ENCODE measurements at places on chromosomes 5 and 9. TPM values are rescaled to one million over a fixed set of nuclear protein-coding genes. Genes with fewer than 3 reads are reported as not detected.

- no peak overlapping the region for H3K27ac ChIP-seq
- no peaks in the 10 kb centered on the region for H3K36me3 ChIP-seq
- H3K27me3 ChIP-seq: peaks cover 6% of the 10 kb centered on the region
- H3K4me1 ChIP-seq: no peaks in the 10 kb centered on the region
- DNase-seq: no peak
Measured at GRCh38 chr5:170603578-170604565, 100.1 kb downstream of the KCNIP1 start.

DNA sequence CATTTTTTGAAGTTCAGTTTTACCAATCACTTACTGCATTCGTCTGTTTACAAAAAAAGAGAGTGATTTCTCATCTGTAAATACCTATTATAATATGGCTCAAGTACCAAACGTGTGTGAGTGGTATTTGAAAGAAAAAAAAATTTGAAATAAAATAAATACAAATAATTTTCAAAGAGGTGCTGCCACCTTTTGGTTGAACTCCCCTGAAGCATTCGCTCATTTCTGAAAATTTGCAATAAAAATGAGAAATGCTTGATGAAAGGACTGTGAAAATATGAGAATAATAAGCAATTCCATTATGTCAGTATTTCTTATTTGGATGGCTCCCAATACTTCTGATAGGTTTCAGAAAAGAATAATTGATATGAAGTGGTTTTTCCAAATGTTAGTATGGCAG lies 409.9 kb downstream of the CTNND2 start:
- no peaks in the 10 kb centered on the region for H3K27me3 ChIP-seq
- no peaks in the 10 kb centered on the region for H3K36me3 ChIP-seq
- no peak overlapping the region for H3K27ac ChIP-seq
- no peak overlapping the region for H3K4me3 ChIP-seq

DNA sequence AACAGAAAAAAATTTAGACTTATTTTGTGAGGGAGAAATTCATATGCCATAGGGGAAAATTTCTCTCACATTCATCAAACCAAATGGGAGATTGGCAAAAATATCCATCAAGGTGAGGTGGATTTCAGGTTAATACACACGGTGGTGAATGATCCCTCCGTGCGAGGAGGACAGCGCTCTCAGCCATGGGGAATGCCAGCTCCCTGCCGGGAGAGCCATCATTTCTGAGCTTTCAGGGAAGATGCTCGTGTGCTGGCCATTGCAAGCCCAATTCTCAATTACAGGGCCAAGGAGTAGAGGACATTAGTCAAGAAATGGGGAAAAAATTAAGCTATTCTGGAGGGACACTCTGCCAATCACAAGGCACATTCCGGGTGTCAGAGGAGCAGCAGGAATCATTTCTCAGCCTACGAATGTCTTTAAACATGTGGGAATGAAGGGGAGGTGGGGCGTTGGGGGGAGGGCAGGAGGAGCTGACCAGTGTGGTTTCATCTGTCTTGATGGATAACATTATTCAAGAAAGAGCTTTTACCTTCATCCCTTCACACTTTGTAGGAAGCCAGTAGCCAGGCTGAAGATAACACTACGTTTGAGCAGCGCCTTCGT lies 165.5 kb downstream of the DAB2IP start:
- DNase-seq: no peak
- H3K27ac ChIP-seq: no peak overlapping the region
- no peaks in the 10 kb centered on the region for H3K36me3 ChIP-seq
- H3K4me1 ChIP-seq: no peaks in the 10 kb centered on the region
- no peak overlapping the region for H3K4me3 ChIP-seq
- H3K27me3 ChIP-seq: no peaks in the 10 kb centered on the region

DNA sequence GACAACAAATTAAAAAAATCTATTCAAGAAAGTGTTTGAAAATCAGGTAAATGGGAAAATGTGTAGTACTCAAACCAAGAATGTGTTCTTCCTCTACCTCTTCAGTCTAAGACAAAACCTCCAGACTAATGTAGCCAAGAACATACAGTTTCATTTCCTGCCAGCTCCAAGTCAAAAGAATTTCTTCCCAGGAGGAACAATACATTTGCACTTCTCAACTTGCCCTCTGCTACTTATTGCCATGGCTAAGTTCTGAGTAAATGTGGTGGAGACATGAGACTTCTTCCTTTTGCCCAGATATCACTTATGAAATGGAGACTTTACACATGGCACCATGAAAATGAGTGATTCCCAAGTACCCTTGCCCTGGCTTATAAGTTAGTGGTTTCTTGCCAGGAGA lies 2112.2 kb upstream of the C9orf72 start:
- no peak overlapping the region for H3K4me3 ChIP-seq
- no peak for DNase-seq
- no peaks in the 10 kb centered on the region for H3K36me3 ChIP-seq
- no peaks in the 10 kb centered on the region for H3K27me3 ChIP-seq
- H3K4me1 ChIP-seq: no peaks in the 10 kb centered on the region

DNA sequence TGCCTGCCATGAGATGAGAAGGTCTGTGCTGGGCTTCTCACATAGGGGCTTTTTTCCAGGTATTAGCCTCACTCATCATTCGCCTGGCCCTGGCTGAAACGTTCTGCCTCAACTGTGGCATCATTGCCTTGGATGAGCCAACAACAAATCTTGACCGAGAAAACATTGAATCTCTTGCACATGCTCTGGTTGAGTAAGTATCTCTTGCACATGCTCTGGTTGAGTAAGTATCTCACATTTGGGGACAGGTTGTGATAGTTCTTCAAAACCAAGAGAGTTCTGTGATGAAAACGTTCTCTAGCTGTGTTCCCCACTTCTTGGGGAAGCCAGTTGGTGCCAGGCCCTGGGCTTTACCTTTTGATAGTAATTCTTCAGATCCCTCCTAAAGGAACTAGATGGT lies 17.4 kb upstream of the IL13 start:
- H3K27ac ChIP-seq: no peak overlapping the region
- H3K36me3 ChIP-seq: peaks cover 69% of the 10 kb centered on the region
- no peak overlapping the region for H3K4me3 ChIP-seq
- H3K4me1 ChIP-seq: no peaks in the 10 kb centered on the region

- H3K36me3 ChIP-seq: no peaks in the 10 kb centered on the region
- no peaks in the 10 kb centered on the region for H3K27me3 ChIP-seq
- peak overlapping the region; percentile 20 for H3K4me3 ChIP-seq
- H3K27ac ChIP-seq: peak overlapping the region; percentile 81
Measured at GRCh38 chr9:72315089-72315509, 49.9 kb downstream of the ZFAND5 start.

- H3K4me1 ChIP-seq: peaks cover 35% of the 10 kb centered on the region
- peak; percentile 50 for DNase-seq
- no peak overlapping the region for H3K4me3 ChIP-seq
- H3K27me3 ChIP-seq: no peaks in the 10 kb centered on the region
Measured at GRCh38 chr9:70049672-70050271, 6.1 kb downstream of the MAMDC2 start.

The DRD1 gene
- total RNA-seq: 0.62 TPM

The DPYSL3 gene
- 45.7 TPM for total RNA-seq

Measured in lower lobe of right lung (tissue), 2 donors.